Activated T-helper 1 cell treated with anti-CD3 and anti-CD28 coated beads, Interleukin-12 subunit alpha, Interleukin-12 subunit beta, Interleukin-2, Interleukin-4 antibody, amounts not matched to agents 30 ng/mL and 10 ng/mL and 1 ng/mL, durations not matched to agents 14 hours and 24 hours and 36 hours (primary cell): ENCODE measurements at places on chromosomes 1 and 21. TPM values are rescaled to one million over a fixed set of nuclear protein-coding genes. Genes with fewer than 3 reads are reported as not detected.

RNU1-2 gene
- total RNA-seq: 2,178 and 3,041 TPM in 2 replicates

GBP4 gene
- total RNA-seq: 36.8 and 37.5 TPM in 2 replicates

GRCh38 chr1:54989473-54989872 lies 9.0 kb downstream of the TMEM61 start:
- DNase-seq: no peak

DNA sequence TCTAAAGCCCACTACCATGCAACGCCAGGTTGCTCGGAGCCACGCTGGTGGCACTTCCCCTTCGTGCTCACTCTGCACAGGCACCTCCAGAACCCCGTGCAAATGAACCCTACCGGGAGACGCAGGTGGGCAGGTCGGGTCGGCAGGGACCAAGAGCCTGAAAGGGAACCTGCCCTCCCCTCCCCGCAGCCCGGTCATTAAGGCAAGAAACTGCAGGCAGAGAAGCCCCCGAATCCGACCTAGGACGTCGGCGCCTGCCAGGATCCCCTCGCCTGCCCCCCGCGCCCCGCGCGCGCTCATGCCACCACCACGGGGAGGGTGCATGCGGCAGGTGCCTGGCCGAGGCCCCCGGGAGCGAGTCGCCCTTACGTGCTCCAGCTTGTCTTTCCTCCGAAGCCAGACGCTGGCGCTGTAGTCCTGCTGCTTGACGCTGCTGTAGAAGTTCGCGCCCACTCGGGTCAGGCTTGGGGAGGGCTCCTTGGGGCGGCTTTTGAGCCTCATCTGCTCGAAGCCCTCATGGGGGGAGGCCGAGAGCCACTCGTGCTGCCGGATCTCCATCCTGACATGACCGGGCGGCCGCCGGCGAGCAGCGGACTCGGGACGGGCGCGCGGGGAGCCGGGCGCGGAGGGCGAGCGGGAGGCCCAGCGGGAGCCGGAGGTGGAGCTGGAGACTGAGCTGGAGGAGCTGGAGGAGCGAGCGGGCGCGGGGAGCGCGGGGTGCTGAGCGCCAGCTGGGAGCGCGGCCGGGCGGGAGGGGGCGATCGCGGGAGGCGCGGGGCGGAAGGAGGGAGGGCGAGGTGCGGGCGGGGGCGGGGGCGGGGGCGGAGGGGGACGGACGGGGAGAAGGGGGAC lies 552 bp downstream of the PLD5 start:
- DNase-seq: no peak

- no peak for DNase-seq
Observed at GRCh38 chr1:161956930-161957329, 66.7 kb downstream of the OLFML2B start.

- no peak for DNase-seq
Observed at GRCh38 chr1:26949926-26950319, 10.3 kb downstream of the KDF1 start.

DNA sequence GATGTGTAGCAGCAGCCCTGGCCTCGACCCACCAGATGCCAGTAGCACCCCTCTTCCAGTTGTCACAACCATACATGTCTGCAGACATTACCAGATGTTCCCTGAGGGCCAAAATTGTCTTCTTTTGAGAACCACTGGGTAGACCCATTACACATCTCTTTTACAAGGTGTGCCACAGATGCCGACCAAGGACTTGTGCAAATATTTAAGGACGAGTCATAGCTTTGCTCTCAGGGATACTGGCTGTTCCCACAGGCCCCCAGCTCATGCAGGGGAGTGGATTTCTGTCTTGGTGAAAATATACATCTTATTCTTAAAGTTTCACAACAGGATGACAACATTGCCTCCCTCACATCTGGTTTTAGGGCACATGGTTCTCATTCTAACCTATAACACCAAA lies 59.4 kb upstream of the ZBTB18 start:
- no peak for DNase-seq
